ENCODE measurements at places on chromosomes 5 and 9. TPM values are rescaled to one million over a fixed set of nuclear protein-coding genes. Genes with fewer than 3 reads are reported as not detected.

The ADAMTS19 gene
- polyA plus RNA-seq, result 1.8 TPM

The FYB1 gene
- polyA plus RNA-seq, result 1.1 TPM

The CRHBP gene
- polyA plus RNA-seq, result 0.77 TPM

The MAMDC4 gene
- 12.7 TPM for polyA plus RNA-seq

The PLAC8L1 gene
- 0.52 TPM for polyA plus RNA-seq

The PCDHB5 gene
- 6.2 TPM for polyA plus RNA-seq

The MARCOL gene
- not detected for polyA plus RNA-seq

The ANKRD31 gene
- polyA plus RNA-seq, result 0.44 TPM

The CCDC192 gene
- polyA plus RNA-seq, result 0.69 TPM

The IFNA13 gene
- not detected for polyA plus RNA-seq

The SLC24A2 gene
- polyA plus RNA-seq, result 0.27 TPM

The PANK3 gene
- 15.4 TPM for polyA plus RNA-seq

The ITGA2 gene
- polyA plus RNA-seq, result 1.5 TPM

The IL31RA gene
- polyA plus RNA-seq, result 0.17 TPM

The TRMT10B gene
- polyA plus RNA-seq, result 4.1 TPM

The C5orf34 gene
- 1.9 TPM for polyA plus RNA-seq

The PCDHB12 gene
- 0.86 TPM for polyA plus RNA-seq

The PCSK5 gene
- 59.1 TPM for polyA plus RNA-seq

All from hepatocyte (in vitro differentiated cells).